Fibroblast of lung (primary cell): ENCODE measurements at places on chromosomes 16 and 17. TPM values are rescaled to one million over a fixed set of nuclear protein-coding genes. Genes with fewer than 3 reads are reported as not detected.
A peak's percentile ranks its signal among the peaks of the same experiment; 100 is the strongest.

DNA sequence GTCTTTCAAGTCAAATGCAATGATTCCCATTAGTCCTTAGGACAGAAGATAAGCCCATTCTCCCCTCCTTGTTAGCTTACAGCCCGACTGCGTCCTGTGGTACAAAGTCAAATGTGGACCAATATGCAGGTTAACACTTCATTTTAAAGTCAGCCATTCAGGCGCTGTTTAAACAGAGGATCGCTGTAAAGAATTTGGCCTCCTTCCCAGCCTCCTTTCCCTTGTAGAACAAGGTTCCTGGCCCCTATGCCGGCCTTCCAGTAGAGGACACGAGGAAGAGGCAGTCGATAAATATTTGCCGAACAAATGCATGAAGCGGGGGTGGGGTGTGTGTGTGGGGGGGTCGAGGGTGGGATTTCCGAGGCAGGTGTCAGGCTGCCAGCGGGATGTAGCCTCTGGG lies 4.3 kb downstream of the SDK2 start:
- peaks cover 3% of the 10 kb centered on the region for H3K27me3 ChIP-seq
- H3K4me1 ChIP-seq = no peaks in the 10 kb centered on the region
- no peak overlapping the region for H3K27ac ChIP-seq
- no peaks in the 10 kb centered on the region for H3K36me3 ChIP-seq

DNA sequence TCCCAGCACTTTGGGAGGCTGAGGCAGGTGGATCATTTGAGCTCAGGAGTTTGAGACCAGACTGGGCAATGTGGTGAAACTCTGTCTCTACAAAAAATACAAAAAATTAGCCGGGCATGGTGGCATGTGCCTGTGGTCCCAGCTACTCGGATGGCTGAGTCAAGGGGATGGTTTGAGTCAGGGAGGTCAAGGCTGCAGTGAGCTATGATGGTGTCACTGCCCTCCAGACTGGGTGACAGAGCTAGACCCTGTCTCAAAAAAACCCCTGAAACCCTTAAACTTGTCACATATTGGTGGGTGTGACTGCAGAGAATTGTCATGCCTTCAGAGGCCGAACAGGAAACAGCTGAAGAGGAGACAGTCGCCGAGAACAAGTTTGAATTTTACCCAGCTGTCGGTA lies 13.4 kb downstream of the RPTOR start:
- no peaks in the 10 kb centered on the region for H3K27me3 ChIP-seq
- no peak overlapping the region for H3K27ac ChIP-seq
- no peak for DNase-seq
- no peaks in the 10 kb centered on the region for H3K36me3 ChIP-seq

GRCh38 chr17:72506773-72507172 lies 386.0 kb downstream of the SOX9 start:
- DNase-seq = peak; percentile 85
- no peak overlapping the region for H3K4me3 ChIP-seq
- no peak overlapping the region for H3K27ac ChIP-seq
- H3K4me1 ChIP-seq = peaks cover 4% of the 10 kb centered on the region

DNA sequence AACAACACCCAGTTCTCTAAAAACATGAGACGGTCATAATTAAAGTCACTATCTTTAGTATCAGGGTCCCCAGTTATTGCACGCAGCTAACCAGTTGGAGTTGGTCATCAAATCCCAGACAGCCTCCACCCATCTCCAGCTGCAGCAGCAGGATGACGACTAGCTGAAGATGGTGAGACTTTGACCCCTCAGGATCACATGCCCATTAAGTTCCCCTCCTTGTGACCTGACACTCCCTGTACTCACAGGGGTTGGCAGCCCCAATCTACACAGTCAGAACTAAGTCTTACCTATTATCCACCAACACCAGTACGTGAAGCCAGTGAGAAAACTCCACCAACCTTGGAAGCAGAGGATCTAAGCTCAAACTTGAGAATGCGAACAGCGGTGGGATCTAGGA lies 37.7 kb upstream of the IRX5 start:
- DNase-seq = no peak
- no peaks in the 10 kb centered on the region for H3K36me3 ChIP-seq
- H3K4me1 ChIP-seq = no peaks in the 10 kb centered on the region
- no peak overlapping the region for H3K27ac ChIP-seq

- no peak overlapping the region for H3K27ac ChIP-seq
- H3K36me3 ChIP-seq = no peaks in the 10 kb centered on the region
- no peaks in the 10 kb centered on the region for H3K4me1 ChIP-seq
- no peak overlapping the region for H3K4me3 ChIP-seq
- no peak for DNase-seq
- no peaks in the 10 kb centered on the region for H3K27me3 ChIP-seq
Measured at GRCh38 chr16:29676989-29677785, 1.8 kb upstream of the QPRT start.

DNA sequence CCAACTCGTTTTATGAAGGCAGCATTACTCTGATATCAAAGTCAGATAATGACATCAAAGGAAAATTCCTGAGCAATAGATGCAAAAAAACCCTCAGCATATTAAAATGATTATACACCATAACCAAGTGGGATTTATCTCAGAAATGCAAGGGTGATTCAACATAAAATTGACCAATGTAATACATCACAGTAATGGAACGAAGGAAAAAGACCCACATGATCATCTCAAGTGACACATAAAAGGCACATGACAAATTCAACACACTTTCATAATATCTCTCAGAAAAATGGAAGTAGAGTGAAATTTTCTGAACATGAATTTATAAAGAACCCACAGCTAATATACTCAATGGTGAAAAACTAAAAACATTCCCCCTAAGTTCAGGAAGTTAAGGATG lies 118.8 kb downstream of the ITFG1 start:
- H3K4me1 ChIP-seq = no peaks in the 10 kb centered on the region
- H3K27me3 ChIP-seq = no peaks in the 10 kb centered on the region
- H3K4me3 ChIP-seq = no peak overlapping the region
- no peaks in the 10 kb centered on the region for H3K36me3 ChIP-seq

DNA sequence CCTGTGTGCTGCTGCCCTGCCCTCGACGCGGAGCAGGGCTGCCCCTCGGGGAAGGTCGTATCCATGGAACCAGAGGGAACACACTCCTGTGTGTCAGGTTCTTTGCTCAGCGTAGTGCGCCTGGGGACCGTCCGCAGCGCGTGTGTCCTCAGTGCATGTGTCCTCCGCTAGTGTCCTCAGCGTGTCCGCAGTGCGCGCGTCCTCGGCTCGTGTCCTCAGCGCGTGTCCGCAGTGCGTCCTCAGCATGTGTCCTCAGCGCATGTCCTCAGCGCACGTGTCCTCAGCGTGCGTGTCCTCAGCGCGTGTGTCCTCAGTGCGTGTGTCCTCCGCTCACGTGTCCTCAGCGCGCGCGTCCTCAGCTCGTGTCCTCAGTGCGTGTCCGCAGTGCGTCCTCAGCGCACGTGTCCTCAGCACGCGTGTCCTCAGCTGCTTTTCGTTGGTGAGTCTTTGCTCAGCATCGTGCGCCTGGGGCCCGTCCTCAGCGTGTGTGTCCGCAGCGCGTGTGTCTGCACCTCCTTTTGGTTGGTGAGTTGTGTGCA lies 59.2 kb upstream of the ZNF750 start:
- H3K27ac ChIP-seq = no peak overlapping the region
- no peak overlapping the region for H3K4me3 ChIP-seq
- no peaks in the 10 kb centered on the region for H3K36me3 ChIP-seq
- no peaks in the 10 kb centered on the region for H3K4me1 ChIP-seq

PRKAR1A gene
- total RNA-seq = 248 and 290 TPM in 2 replicates
